ENCODE measurements at places on chromosomes 13 and 19.
A peak's percentile ranks its signal among the peaks of the same experiment; 100 is the strongest.

DNA sequence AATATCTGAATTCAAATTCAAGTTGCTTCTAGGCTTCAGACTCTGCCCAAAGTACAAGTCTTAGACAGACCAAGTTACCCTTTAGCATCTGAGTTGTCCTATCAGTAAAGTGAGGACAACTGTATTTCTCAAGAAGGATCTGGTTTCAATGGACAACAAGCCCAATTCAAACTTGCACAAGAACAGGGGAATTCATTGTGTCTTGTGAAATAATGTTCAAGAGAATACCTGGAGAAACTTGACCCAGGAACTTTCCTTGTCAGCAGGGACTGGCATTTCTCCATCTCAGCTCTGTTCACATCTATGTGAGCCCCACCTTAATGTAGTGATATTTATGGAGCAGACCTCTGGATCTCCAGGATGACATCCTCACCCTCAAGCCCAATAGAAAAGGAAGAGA lies 894.9 kb upstream of the SLC10A2 start:
- H3K4me1 ChIP-seq: no peaks in the 10 kb centered on the region
- no peak overlapping the region for H3K4me3 ChIP-seq
- no peaks in the 10 kb centered on the region for H3K36me3 ChIP-seq
- no peaks in the 10 kb centered on the region for H3K27me3 ChIP-seq

DNA sequence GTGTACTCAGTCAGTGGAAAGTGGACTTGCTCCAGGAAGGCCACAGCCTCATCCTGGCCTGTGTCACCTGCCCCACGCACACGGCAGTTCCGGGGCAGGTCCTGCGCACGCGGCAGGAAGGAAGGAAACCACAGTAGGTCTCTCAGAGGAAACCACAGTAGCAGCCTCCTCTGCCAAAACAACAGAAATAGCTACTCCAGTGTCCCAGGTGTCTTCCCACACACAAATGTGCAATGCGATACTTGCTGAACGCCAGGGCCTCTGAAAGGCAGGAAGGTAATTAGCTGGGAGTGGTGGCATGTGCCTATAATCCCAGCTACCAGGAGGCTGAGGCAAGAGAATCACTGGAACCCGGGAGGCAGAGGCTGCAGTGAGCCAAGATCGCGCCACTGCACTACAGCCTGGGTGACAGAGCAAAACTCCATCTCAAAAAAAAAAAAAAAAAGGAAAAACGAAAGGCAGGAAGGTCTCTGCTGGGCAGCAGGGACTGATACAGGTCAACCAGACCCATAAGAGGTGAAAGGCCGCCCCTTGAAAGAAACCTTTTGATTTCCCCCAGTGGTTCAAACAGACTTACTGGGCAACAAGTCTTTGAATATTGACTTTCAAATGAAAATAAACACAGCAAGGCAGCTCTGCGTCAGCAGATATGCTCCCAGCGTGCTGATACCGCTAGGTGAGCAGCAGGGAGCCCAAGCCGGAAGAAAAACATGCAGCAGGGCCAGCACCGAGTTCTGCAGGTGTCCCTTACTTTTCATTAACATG lies 49.5 kb downstream of the CRYL1 start:
- no peaks in the 10 kb centered on the region for H3K36me3 ChIP-seq
- no peak overlapping the region for H3K27ac ChIP-seq
- peak; percentile 72 for DNase-seq
- no peaks in the 10 kb centered on the region for H3K4me1 ChIP-seq
- no peaks in the 10 kb centered on the region for H3K27me3 ChIP-seq

DNA sequence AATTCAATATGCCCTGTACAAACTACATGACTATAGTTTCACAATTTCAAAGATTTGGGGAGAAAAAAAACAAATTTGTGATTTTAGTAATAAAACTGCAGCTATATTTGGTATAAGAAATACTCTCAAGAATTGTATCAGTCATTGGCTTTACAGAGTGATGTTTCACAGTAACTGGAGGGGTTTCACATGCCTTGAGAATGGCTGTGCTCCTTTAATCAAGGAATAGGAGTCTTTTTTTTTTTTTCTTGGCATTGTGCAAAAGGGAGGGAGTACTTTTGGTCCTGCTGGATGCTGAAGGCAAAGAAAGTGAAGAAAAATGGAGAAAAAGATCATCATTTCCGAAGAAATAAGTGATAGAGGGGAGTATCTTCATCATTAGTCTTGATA lies 6.8 kb downstream of the ZNF507 start:
- no peak overlapping the region for H3K27ac ChIP-seq
- H3K36me3 ChIP-seq: peaks cover 88% of the 10 kb centered on the region
- H3K27me3 ChIP-seq: no peaks in the 10 kb centered on the region
- no peaks in the 10 kb centered on the region for H3K4me1 ChIP-seq
- H3K4me3 ChIP-seq: no peak overlapping the region

DNA sequence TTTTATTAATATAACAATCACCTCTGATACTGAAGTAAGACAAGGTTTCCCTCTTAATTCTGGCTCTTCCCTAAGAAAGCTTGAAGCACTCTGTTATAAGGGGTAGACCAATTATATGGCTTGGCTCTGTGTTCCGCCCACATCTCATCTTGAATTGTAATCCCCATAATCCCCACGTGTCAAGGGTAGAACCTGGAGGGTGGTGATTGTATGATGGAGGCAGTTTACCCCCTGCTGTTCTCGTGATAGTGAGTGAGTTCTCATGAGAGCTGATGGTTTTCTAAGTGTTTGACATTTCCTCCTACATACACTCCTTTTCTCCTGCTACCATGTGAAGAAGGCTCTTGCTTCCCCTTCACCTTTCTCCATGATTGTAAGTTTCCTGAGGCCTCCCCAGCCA lies 363.8 kb upstream of the PCDH20 start:
- H3K4me1 ChIP-seq: no peaks in the 10 kb centered on the region
- DNase-seq: peak; percentile 63
- no peak overlapping the region for H3K27ac ChIP-seq
- no peaks in the 10 kb centered on the region for H3K27me3 ChIP-seq

DNA sequence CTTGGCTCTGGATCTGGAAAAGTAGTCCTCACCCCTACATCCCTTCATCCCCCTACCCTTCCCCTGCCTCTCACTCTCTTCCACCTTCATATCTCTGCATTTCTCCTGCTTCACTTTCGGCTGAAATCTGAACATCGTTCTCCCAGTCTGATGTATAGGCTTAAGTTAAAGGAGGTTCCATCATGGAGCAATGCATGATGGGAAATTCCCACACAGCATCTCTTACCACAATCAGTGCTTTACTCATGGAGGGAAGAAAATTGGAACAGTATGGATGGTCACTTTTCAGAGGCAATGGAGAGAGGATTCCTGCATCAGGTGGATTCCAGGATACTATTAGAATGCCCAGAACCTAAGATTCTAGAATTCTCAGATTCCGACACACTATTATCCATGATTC lies 6.1 kb upstream of the KLK8 start:
- no peaks in the 10 kb centered on the region for H3K4me1 ChIP-seq
- no peak overlapping the region for H3K27ac ChIP-seq
- DNase-seq: no peak
- peaks cover 17% of the 10 kb centered on the region for H3K27me3 ChIP-seq
- no peaks in the 10 kb centered on the region for H3K36me3 ChIP-seq
- H3K4me3 ChIP-seq: no peak overlapping the region

GRCh38 chr13:23804166-23804565 lies 85.0 kb downstream of the MIPEP start:
- H3K4me1 ChIP-seq: no peaks in the 10 kb centered on the region
- no peak overlapping the region for H3K27ac ChIP-seq
- H3K4me3 ChIP-seq: no peak overlapping the region
- peaks cover 3% of the 10 kb centered on the region for H3K36me3 ChIP-seq

DNA sequence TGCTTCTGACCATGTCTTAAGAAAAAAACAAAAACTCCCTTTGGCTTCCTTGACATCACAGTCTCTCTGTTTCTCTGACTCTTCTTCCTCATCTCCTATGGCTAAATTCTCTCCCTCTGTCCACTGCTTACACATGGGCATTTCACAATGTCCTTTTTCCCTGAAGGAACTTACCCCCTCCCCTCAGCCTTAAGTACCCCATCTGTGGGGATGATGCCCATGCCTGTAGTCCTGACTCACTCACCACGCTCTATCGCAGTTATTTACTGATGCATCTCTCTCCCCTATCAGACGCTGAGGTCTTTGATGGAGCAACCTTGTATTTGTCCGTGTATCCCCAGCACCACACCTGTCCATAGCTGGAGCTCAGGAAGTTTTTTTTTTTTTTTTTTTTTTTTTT lies 32.4 kb downstream of the ACTN4 start:
- H3K27ac ChIP-seq: no peak overlapping the region
- no peaks in the 10 kb centered on the region for H3K27me3 ChIP-seq
- no peak overlapping the region for H3K4me3 ChIP-seq
- H3K4me1 ChIP-seq: peaks cover 17% of the 10 kb centered on the region

DNA sequence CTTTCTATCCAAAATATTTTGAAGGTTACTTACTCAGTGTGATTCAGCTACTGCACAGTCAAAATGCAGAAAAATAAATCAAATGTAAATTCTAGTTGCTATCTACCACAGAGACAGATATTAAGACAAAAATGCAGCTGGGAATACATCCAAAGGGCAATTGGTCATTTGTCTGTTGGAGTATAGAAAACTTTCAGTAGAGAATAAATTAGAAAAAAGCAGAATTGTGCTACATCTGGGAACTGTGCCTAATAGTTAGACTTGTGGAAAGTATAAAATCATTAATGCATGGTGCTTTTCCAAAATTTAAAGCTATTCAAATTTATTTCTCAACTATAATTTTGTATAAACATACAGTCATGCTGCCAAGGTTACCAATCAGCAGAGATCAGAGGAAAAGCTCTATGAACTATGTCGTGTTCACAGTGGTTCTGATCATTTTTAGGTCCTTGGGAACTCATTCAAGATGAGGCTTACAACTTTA lies 1635.8 kb downstream of the PCDH9 start:
- H3K4me3 ChIP-seq: no peak overlapping the region
- H3K27me3 ChIP-seq: peaks cover 24% of the 10 kb centered on the region
- H3K36me3 ChIP-seq: no peaks in the 10 kb centered on the region
- H3K4me1 ChIP-seq: peaks cover 7% of the 10 kb centered on the region
- no peak overlapping the region for H3K27ac ChIP-seq

DNA sequence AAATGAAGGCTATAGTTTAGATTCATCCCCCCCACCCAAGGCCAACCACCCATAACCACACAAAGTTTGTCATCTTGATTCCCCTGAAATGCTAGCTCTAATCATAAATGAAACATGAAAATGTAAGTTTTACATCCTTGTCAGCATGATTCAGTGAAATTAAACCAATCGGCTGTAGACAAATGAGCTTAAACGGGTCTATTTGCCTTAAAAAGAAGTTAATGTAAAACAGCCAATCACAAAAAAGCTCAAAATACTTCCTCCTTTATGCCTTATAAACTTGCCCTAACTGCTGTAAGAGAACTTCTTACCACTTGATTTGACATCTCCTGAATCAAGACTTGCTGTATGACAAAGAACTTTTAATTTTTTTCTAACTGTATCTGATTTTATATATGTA lies 34.5 kb upstream of the MRI1 start:
- no peak overlapping the region for H3K4me3 ChIP-seq
- no peaks in the 10 kb centered on the region for H3K27me3 ChIP-seq
- H3K36me3 ChIP-seq: peaks cover 4% of the 10 kb centered on the region
- no peaks in the 10 kb centered on the region for H3K4me1 ChIP-seq

- H3K27ac ChIP-seq: no peak overlapping the region
- H3K4me1 ChIP-seq: no peaks in the 10 kb centered on the region
- no peaks in the 10 kb centered on the region for H3K36me3 ChIP-seq
- DNase-seq: no peak
These were observed 18.8 kb downstream of the KL start for GRCh38 chr13:33034882-33035520.

DNA sequence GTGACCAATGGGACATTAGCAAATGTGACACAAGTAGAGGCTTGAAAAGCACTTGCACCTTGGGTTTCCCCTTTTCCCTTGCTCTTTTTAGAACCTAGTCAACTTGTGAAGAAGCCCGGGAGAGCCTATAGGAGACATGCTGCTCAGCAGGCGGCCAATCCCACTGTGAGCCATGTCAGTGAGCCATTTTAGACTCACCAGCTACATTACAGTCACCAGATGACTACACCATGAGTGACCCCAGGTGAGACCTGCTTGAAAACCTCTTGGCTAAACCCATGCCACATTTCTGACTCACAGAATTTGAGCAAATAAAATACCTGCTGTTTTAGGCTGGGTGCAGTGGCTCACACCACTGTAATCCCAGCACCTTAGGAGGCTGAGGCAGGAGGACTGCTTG lies 317.5 kb downstream of the KLF12 start:
- no peaks in the 10 kb centered on the region for H3K36me3 ChIP-seq
- DNase-seq: no peak
- H3K4me1 ChIP-seq: no peaks in the 10 kb centered on the region
- no peak overlapping the region for H3K27ac ChIP-seq
- H3K4me3 ChIP-seq: no peak overlapping the region
- no peaks in the 10 kb centered on the region for H3K27me3 ChIP-seq

DNA sequence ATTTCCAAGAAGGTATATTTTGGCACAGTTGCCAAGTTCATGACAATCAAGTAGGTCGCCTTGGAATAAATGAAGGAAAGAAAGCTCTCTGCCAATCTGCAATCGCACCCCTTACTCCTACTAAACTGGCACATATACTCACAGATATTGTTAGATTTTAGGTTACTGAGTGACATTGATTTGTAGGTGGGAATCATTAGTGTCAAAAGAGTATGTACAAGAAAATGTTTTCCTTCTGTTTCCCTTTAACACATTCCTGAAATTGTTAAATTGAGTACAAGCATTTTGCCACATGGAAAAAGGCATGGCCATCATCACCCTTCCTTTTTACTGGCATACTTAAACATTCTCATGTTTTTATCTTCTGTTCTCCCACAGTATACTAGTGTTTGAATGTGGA lies 2868.3 kb upstream of the PCDH20 start:
- no peak overlapping the region for H3K27ac ChIP-seq
- H3K27me3 ChIP-seq: no peaks in the 10 kb centered on the region
- H3K4me3 ChIP-seq: no peak overlapping the region
- H3K4me1 ChIP-seq: no peaks in the 10 kb centered on the region
- H3K36me3 ChIP-seq: no peaks in the 10 kb centered on the region

DNA sequence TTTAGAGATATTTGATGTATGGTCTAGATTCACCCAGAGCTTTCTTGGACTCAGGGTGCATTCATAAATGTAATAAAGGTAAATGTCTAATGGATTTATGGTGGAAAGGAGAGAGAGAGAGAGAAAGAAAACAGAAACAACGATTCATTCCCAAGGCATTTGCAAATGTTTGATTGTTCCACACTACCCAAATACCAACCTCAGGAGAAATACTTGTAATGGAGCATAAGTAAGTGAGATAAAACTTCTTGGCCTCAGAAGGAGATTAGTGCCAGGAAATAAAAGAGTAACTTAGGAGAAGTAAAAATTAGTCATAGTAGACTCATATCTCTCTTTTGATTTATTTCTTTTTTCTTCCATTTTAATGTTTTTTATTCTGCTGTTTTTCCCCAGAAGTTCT lies 40.6 kb upstream of the DGKH start:
- no peaks in the 10 kb centered on the region for H3K36me3 ChIP-seq
- H3K4me3 ChIP-seq: no peak overlapping the region
- no peaks in the 10 kb centered on the region for H3K27me3 ChIP-seq
- no peak overlapping the region for H3K27ac ChIP-seq

DNA sequence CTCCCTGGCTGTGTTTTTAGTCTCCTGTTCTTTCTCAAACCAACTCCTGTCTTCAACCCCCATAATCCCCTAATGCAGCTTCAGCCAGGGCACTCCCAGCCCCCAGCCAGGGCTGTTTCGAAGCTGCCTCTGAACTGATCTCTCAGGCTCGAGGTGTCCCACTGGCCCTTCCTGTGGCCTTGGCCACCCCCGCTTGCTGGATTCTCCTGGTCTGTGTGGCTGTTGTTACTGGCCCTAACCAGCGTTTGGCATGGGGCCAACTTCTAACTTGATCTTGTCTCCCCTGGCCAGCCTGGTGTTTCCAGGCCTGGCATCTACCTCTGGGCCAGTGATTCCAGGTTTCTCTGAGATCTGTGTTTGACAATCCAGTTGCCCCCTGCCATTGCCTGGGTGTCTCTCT lies 11.0 kb downstream of the XAB2 start:
- H3K4me1 ChIP-seq: no peaks in the 10 kb centered on the region
- no peak overlapping the region for H3K27ac ChIP-seq
- DNase-seq: no peak
- no peak overlapping the region for H3K4me3 ChIP-seq
- no peaks in the 10 kb centered on the region for H3K27me3 ChIP-seq
- H3K36me3 ChIP-seq: peaks cover 22% of the 10 kb centered on the region

All from endodermal cell (in vitro differentiated cells).